ENCODE measurements at places on chromosomes 1 and 21.
A peak's percentile ranks its signal among the peaks of the same experiment; 100 is the strongest.

DNA sequence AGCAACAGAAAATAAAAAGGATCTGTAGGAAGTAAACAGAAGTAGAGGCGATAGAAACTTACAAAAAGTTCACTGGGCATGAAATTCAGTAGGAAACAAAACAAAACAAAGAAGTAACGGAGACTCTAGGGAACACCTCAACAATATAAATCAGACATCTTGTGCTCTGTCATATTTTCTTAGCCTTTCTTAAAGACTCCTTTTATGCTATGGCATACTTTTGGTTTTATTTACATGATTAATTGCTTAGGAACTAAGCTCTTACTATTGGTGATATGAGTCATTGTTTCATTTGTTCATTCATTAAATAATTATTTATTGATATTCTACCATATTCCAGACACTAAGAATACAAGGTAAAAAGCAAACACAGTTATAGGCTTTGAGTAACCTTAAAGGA, 126.6 kb downstream of the KCNT2 start:
- DNase-seq, result no peak

DNA sequence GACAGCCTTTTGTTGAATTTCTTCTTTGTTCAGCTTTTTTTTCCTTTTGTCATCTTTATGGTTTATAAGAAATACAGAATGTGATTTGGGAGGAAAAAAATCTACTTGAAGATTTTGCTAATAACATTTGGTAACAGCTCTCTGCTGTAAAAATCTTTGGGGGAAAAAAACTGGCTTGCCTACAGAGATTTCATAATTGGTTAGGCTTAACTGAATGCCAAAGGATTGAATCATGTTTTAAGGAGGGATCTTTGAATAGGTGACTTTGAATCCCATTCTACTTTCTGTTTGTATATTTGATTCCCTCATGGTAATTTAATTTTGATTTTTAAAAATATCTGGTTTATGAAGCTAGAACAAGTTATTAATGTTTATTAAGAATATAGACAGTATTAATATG, 3.2 kb downstream of the BTF3L4 start:
- no peak for DNase-seq

DNA sequence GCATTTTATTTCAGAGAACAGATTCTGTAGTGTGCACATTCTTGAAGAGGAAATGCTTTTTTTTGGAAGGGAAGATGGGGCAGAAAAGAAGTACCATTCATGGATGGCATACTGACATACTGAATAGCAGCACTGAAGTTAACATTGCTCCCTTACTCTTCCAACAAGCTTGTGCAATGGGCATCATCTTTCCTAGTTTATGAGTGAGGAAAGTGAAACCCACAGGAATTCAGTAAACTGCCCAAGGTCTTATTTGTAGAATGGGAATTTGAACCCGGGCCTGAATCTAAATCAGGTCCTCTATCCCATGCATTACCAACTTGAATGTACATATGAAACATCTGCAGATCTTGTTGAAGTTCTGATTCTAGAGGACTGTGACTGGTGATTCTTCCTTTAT, 215.7 kb upstream of the FGGY start:
- no peak for DNase-seq

DNA sequence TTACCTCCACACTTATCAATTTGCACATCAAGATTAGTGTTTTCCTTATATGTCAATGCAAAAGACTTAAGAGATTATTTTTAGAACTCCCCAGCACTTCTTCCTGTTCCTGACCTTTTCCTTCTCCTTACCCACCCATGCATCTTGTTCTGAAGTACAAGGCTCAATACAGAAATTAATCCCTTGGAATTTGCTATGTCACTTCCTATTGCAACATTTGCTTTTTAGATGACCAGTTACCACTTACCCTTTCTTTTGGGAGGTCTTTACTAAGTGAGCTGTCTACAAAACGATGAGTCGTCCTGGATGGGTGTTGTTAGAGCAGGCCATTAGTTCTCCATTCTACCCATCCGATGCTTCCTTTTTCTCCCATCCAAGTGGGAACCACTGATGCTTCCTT, 221.2 kb downstream of the FMN2 start:
- DNase-seq, result no peak

DNA sequence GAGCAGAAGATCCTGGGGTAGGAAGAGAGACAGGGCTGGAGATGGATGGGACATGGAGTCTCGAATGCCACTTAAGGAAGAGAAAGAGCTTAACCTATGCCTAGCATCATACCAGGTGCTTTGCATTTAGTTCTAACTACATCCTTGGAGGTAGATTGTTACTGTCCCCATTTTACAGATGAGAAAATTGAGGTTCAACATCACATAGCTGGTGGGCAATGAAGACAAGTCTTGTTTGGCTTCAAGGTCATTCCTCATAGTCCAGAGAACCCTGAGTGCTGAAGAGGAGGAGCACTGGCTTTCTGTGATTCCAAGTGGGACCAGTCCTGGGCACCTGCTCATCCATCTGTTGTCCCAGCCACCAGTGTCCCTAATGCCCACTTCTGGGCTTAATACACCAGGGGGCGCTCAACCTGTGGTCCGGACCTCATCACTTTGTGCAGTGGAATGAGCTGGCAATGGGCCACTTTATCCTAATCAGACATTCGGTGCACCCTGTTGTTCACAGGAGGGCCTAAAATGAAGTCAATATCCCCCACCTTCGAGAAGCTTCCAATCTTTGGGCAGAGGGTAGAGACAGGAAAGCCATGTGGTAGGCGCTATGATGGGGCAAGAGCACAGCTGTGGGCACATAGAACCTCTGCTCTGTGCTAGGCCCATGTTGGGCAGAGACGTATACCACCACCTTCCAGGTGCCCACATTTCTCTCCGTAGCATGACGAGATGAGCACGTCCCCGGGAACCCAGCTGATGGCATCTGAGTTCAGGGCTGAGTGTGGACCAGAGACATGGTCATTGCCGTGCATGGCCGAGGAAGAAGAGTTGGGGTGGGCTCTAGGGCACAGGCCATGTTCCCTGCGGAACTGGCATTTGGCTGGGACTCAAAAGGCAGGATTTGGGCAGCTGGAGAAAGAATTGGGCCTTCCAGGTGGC, 9.2 kb downstream of the RPS6KA1 start:
- DNase-seq, result no peak

DNA sequence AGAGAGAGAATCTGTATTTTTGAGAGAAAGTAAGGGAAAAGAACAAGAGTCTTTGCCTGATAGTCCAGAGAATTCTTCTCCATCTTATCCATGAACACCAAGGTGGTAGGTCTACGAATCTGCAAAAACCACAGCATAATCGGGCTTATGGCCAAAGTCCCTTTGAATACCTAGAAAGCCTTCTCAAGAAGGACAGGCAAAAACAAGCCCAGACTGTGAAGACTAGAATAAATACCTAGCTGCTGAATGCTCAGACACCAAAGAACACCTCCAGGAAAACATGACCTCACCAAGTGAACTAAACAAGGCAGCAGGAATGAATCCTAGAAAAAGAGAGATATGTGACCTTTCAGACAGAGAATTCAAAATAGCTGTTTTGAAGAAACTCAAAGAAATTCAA, 79.2 kb downstream of the HFM1 start:
- DNase-seq, result no peak

DNA sequence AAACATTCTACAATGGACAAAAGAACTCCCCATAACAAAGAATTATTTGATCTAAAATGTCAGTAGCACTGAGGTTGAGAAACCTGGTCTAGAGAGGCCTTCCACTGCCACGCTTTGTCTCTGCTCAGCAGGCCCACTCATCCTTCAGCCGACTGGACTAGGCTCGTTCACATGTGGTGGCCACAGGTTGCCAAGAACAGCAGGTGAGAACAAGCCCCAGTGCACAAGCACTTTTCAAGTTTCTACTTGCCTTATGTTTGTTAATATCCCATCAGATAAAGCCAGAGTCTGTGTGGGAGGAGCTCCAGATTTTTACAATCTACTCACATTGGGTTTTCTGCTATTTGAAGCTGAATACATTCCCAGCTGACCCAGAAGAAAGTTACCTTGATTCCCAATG, 9.1 kb upstream of the EFHD2 start:
- no peak for DNase-seq

DNA sequence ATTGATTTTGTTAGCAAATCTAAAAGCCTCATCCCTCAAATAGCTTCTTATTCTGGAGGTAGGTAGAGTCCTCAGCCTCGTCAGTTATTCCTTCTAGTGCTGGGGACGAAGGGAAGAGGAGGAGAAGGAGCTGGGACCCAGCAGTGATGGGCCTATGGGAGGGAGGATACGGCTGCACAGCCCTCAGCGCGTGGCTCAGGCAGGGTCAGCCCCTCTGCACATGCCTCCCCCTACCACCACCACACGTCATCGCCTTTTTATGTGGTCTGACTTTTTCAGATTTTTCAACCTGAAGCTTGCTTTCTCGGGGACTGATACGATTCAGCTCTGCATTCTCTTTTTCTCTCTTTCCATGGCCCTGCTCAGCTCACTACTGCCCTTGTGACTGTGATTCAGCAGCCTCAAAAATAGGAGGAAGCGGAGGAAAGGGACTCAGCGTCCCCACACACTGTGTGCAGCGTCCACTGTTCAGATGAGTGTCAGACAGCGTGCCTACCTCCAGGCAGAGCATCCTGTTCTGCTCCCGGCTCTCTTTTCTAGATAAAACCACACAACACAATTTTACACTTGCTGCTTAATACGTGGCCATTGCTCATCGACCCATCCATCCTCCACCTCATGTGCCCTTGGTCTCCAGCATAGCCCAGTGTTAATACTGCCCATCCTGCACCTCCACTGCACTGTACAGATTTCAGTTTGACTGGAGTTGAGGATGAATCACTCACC, 827 bp downstream of the OR2B11 start:
- DNase-seq, result peak; percentile 18

- no peak for DNase-seq
Measured at GRCh38 chr1:232557096-232557495, 72.8 kb downstream of the SIPA1L2 start.

- peak; percentile 35 for DNase-seq
Measured at GRCh38 chr1:110176299-110176956, 26.1 kb downstream of the SLC6A17 start.

DNA sequence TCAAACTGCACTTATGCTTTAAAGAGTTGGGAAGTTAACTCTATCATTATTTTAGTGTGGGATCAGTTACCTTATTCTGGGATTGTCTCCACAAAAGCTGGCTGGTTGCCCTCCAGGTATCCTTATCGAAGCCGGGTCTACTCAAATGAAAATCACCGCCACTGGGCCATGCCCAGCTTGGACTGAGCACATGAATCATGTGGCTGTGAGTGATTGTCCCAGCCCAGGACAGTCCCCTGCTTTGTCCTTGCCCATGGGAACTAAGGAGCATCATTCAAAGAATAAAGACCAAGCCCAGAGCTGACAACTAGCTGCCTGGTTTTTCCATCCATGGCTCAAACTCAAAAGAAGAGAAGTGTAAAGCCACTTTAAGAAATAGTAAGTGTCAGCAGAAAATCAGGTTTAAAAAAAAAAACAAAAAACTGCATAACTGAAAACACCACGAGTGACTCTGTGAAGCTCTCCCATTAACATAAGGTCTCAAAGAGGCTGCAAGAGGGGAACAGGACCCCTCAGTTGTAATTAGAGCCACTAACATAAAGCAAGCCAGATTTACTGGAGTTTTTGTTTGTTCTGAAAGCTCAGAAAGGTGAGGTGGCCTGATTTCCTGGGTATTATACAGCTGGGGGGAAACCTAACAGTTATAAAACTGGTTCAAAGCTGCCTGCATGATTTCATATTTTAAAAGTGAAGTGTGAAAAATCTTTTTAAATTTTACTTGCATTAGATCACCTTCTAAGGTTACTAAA, 91.5 kb downstream of the KIF14 start:
- no peak for DNase-seq

GRCh38 chr1:39609618-39610331, 29.7 kb downstream of the HEYL start:
- no peak for DNase-seq

DNA sequence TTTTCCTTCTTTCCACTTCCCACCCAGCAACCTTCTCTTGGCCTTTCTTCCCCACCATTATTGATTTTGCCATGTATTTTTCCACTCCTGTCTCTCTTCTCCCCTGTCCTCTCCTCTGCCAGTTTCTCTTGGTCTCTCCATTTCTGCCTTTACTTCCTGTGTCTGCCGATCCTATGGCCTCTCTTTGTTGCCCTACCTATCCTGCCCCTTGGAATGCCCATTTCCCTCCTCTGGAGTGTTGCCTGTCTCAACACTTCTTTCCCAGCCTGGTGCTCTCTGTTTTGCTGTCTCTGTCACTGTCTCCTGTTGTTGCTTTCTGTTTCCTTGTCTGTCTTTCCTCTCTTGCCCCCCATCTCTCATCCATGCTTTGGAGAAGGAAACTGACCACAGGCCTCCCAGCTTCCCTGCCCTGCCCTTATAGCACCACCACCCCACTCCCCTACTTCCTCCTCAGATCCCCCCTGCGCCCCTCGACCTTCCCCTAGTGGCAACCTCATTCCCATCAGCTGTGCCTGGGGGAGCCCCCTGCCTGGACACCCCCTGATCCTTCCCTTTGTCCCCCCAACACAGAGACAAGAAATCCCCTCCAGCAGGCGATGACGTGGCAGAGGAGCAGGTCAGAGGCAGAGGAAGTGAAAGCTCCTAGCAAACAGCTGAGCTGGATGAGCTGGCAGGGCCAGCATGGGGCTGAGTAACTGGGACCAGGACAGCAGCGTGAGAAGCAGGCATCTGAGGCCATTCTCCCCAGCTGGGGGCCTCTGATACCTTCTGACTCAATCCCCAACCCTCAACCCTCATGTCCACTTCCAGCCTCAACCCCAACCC, 6.6 kb upstream of the ETV3L start:
- DNase-seq, result no peak

GRCh38 chr21:36719614-36720013, 20.7 kb downstream of the SIM2 start:
- no peak for DNase-seq

DNA sequence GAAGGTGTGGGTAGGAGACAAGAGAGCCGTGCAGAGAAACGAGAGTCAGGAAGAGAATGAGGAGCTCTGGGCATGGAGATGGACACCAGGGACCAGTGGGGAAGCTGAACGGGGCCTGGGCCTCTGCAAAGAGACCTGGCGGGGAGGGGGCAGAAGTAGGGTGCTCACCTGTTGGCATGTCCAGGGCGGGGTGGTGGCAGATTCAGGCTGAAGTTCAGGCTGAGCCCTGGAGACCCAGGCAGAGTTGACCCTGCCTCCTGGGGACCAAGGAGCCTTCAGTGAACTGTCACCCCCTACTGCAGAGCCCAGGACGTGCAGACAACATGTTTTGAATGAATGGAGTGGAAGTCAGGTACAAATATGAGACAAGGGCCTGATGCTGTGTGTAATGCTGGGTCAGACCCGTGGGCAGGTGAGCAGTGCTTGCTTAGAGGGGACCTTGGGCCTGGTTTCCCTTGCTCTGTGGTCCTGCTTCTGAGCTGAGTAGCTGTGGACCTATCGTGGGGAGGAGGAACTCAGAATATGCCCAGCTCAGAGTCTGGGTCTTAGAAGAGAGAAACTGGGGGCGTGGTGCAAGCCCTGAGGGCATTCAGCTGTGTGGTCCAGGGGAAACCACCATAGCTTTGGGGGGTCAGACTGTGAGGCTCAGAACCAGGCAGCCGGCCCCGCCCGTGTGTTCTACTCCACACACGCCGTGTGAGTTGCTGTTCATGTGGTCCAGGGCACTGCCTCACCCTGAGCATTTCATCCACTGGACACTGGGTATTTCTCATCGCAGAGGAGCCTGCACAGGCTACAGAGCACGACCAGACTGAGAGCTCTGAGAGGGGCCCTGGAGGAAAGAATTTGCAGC, 21.3 kb upstream of the UMODL1 start:
- DNase-seq, result no peak

GRCh38 chr1:116448785-116449385, 75.8 kb downstream of the ATP1A1 start:
- DNase-seq, result no peak

Measured in amygdala (tissue), 56 donors.